Left renal pelvis (tissue), 4 donors: ENCODE measurements at places on chromosomes 16 and 17.

- no peak for DNase-seq
Observed at GRCh38 chr17:1714980-1715802, 5.0 kb upstream of the TLCD2 start.

- DNase-seq: no peak
Observed at GRCh38 chr16:56190048-56190676, 1.1 kb upstream of the GNAO1 start.

- DNase-seq: no peak
Observed at GRCh38 chr16:4664538-4665418, 28.6 kb upstream of the NUDT16L1 start.

DNA sequence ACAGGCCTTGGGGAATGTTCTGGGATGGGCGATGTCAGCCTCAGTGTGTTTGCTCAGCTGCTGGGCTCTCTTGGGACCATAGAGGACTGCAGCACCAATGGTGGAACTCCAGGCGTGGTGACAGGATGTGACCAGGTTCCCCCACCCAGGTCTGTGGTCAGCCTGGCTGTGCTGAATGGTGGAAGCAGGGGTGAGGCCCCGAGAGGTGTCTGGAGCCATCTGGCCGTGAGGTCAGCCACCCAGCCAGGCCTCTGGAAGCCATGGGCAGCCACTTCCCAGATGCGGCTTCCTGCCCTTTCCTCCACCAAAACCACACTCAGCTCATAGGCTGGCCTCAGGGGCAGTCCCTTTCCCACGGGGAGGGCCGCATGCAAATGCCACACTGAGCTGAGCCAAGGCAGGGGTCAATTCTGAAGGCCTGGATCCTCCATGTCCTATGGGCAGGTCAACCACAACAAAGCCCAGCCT lies 7.8 kb upstream of the MAPK7 start:
- no peak for DNase-seq

- DNase-seq: no peak
Observed at GRCh38 chr16:12925026-12925800, 23.8 kb downstream of the SHISA9 start.

DNA sequence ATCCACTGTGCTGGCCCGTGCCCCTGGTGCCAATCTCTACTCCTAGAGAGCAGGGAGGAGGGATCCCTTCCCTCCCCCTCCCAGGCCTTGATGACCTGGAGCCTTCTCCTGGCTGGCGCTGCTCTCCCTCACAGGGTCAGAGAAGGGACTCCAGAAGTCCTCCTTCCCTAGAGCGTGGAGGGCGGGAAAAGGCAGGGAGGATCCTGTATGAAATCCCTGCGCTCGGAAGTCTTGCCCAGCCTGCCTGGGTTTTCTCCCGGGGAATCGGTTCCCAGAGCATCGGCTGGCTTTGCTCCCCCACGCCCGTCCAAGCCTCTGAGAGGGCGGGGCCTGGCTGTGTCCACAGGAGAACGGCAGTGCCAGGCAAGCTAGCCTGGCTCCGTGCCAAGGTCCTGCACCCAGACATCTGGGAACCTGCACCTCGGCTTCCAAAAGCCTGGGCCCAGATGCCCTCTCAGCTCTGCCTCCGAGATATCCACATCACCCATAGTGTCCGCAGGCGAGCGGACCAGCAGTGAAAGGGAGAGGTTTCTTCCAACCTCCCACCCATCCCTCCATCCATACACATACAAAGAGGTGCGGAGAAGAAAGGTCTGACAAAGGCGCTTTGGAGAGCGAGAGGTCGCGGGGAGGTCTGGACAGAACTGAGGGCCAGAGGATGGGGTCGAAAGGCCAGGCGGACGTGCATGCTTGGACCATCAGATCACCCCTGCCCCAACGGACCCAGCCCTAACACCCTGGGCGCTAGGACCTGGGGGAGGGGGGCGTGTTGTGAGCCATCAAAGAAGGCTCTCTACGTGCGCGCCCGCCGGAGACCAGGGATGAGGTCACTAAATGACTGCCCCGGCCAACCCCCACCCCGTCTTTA lies 1.1 kb downstream of the MPP2 start:
- DNase-seq: no peak
